ENCODE measurements at places on chromosomes 4 and X.

DNA sequence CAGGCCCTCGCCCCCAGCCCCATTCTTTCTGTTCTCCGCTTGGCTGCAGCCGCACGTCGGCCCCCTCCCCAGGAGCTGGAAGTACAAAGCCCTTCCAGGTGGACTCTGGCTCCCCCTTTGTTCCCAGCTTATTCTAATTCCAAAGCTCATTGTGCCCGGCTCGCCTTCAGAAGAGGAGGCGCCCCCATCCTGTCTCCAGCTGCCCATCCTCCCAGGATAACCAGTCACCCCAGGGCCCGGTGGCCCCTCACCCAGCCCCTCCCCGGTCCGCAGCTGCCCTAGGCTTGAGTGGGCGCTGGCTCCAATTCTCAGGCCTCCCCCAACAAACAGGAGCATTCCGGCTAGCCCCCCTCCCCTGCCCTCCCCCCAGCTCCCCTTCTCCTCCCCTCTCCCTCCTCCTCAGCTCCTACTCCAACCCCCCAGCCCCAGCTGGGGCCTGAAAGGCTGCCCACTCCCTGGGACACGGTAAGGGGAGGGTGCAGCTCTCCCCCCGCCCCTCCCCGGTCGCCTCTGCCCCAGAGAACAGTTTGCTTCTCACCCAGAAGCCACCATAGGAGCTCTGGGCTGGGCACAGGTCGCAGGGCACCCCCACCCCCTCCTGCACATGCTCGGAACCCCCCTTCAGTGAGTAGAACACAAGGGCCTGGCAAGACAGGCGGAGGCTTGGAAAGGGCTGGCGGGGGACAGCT lies 3.1 kb upstream of the SLC6A8 start:
- no peak for DNase-seq

GRCh38 chr4:8015512-8015911 lies 75.9 kb upstream of the AFAP1 start:
- peak; percentile 43 for DNase-seq

DNA sequence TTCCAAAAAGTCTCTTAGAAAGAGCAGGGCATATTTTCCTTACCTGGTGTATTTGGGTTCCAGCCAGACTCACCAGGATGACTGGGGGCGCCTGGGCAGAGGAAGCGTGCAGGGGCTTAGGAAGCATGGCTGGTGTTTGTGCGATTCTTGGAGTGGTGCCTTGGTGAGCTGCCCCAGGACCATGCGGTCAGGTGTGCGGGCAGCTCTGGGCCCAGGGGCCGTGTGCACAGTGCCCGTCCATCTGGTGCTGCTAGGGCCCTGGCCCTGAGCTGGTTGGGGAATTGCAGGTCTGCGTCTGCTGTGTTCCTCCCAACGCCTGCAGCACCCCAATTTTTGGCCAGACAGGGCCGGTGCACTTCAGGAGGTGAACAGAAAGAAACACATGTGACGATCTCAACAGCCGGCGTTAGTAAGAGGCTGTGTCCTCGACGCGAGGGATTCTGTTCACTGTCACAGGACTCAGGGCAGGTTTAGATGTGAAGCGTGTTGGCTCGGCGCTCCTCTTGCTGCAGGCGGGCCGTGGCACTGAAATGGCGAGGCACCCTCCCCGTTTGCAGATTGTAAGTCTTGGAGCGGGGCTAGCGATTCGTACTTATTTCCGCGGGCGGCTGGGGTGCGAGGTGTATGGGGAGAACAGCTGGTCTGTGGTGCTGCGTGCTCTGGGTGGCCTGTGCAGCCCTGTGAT lies 15.2 kb downstream of the RGS12 start:
- no peak for DNase-seq

GRCh38 chr4:48372272-48372671 lies 30.9 kb downstream of the SLAIN2 start:
- DNase-seq, result no peak

DNA sequence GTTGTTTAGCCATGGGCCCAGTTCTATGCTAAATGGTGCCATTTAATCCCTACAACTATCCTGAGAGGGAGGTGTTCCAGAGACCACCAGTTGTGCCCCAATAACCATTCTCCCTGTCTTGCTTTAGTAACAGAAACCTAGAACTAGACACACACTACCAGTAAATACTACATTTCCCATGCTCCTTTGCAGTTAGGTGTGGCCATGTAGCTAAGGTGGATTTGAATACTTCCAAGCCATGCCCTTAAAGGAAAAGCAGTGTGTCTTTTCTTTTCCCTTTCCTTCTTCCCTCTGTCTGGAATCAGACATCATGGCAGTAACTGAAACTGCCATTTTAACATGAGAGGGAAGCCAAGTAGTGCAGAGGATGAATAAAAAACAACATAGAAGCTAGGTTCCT lies 90.9 kb upstream of the TMEM33 start:
- DNase-seq, result no peak

GRCh38 chrX:9790866-9791265 lies 4.6 kb downstream of the SHROOM2 start:
- DNase-seq, result no peak

- no peak for DNase-seq
These were observed 33.2 kb downstream of the AWAT2 start for GRCh38 chrX:70016513-70016912.

GRCh38 chr4:89657931-89658700 lies 178.8 kb downstream of the SNCA start:
- peak; percentile 78 for DNase-seq

- peak; percentile 97 for DNase-seq
These were observed 104.6 kb downstream of the TMEM144 start for GRCh38 chr4:158314756-158315487.

Measured in adipocyte (in vitro differentiated cells).